ENCODE measurements at places on chromosomes 4 and X. TPM values are rescaled to one million over a fixed set of nuclear protein-coding genes. Genes with fewer than 3 reads are reported as not detected.
A peak's percentile ranks its signal among the peaks of the same experiment; 100 is the strongest.

The PAGE2 gene
- total RNA-seq: not detected

DNA sequence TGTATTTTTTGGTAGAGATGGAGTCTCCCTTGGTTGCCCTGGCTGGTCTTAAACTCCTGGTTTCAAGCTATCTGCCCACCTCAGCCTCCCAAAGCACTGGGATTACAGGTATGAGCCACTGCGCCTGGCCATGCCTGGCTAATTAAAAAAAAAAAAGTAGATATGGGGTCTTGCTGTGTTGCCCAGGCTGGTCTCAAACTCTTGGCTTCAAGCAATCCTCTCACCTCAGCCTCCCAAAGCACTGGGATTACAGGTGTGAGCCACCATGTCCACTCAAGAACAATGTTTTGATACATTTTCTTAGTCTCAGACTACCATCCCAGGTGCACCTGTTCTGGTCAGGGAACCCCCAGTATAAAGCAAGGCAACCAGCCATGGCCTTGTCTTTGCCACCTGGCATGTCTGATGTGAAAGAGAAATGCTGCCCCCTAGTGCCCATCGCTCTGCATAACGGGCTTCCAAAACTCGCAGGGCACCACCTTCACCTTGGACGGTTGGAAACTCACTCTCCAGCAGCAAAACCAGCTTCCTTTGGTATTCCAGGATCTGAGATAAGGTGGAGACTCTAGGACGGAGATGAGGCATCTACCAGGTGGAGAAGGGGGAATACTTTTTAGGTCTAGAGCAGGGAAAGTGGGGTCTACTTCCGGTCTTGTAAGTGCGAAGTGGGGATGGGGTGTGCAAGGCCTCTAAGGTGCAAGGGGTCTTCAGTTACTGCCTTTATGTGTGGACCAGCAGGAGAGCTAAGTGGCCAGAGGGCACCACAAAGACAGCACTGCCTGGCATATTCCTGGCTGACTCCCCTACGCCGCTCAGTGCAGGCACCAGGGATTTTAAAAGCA is 47.7 kb upstream of the AFAP1 start:
- DNase-seq: peak; percentile 80

The GJB1 gene
- total RNA-seq: not detected

DNA sequence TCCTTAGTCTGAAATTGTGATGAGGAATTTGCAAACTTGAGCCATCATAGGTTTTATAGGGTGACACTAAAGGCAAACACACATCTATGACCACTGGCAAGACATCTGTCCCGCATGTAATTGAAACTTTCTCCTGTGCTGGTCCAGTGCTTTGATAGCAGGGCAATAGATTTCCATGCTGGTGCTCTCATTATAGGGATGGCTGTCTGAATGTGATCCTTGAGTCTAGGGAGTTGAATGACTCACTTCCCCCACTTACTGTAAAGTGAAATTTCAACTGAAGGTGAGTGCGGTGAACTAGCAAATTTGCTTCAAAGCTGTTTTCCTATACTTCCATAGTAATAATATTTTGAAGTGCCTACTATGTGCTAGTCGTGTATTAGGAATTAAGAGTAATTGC is 1630.0 kb downstream of the STIM2 start:
- DNase-seq: no peak

DNA sequence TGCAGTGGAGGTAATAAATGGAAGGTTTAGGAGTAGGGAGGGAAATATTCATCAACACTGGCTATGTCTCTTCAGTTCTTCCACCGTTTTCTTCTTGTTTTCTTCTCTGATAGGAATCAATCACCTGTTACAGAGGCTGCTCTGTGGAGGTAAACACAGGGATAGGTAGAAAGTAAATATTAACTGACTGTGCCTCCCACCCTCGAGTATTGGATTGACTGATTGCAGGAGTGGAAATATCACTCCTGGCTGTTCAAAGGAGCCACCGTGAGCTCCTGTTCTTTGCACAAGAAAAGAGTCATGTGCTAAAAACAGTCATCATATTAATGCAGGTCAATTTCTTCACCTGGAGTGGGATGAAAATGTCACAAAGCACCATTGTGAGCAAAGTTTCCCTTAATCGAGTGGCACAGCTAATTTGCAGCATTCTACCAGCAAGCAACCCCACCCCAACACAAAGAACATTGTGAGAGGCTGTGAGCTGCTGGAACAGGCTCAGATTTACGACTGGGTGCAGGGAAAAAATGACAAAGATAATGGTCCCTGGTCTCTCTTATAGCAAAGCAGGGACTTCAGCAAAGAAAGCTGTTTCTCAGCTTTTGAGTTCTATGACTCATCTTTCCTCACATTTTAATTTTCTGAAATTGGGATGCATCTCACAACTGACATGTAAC is 113.7 kb upstream of the TSPAN5 start:
- no peak for DNase-seq

The ARSD gene
- total RNA-seq: 22.0 TPM

GRCh38 chrX:77446908-77447652 is at the start of gene FGF16:
Gene FGF16 (plus strand): TSS chrX:77447389. CDS start chrX:77447675, 286 bp downstream.
- no peak for DNase-seq

DNA sequence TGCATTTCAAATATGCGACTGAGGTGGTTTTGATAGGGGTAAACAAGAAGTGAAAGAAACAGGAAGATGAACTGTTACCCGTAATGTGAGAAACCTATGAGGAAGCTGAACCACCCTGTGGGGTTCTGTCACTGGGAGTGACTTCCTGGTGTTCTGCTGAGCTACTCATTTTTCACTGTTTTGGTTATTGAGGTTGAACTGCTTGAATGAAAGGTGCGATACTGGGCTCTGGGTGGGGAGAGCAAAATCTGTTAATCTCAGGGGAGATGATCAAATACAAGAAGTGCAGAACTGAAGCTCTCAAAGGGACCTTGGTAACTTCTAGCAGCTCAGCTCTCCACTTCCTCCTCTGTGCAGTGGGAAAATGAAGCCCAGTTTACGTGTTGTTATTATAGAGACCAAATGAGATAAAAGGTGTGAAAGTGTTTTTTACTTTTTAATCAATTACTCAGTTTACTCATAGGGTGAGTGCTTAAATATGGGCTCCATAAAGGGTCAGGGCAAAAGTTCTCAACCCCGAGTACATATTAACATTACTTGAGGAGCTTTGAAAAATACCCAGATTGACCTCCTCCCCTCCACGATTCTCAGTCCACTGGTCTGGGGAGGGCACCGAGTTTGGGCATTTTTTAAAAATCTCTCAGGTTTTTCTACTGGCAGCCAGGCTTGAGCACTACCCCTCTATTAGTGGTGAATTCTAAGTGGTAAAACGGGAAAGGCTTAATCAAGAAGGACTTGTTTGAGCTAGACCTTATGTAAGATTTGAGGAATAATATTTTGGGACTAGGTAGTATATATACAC is 66.7 kb downstream of the COQ2 start:
- DNase-seq: no peak

DNA sequence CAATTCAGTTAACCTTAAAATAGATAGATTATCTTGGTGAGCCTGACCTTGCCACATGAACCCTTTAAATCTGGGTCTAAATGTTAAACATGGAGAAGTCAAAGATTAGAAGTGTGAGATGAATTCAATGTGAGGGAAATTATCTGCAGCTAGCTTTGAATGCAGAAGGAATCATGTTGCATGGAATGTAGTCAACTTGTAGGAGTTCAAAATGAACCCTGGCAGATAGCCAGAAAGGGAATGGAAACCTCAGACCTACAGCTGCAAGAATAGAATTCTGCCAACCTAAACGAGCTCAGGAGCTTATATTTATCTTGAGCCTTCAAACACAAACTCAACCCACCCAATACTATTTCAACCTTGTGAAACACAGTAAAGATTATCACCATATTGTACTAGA is 632.5 kb downstream of the KCTD8 start:
- DNase-seq: no peak

- no peak for DNase-seq
Observed at GRCh38 chrX:39327255-39327654, 526.0 kb downstream of the MID1IP1 start.

DNA sequence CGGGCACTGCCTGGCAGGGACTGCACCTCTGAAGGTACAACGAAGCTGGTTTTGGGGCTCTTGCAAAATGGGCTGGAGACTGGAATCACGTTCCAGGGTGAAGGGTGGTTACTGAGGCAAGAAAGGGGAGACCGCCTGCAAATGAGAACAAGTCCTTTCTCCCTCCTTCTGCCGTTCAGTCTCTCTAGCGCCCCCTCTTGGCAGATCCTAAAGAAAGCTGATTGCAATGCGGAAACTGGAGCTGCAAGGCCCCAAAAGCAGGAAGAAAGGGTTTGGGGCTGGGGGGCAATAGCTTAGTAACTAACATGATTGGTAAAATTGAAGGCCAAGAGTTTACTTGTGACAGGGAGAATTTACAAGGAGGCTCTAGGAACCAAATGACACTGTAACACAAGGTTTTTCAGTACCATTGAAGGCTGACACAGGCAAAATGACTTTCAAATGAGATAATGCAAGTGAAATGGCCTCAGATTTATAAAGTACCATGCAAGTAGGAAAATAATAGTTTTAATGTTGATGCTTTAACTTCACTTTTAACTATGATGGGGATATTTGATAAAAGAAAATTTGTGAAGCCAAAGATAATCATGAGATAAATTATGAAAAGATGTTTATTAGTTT is 222.7 kb upstream of the HAND2 start:
- no peak for DNase-seq

- DNase-seq: no peak
Observed at GRCh38 chrX:39309721-39310152, 508.5 kb downstream of the MID1IP1 start.

DNA sequence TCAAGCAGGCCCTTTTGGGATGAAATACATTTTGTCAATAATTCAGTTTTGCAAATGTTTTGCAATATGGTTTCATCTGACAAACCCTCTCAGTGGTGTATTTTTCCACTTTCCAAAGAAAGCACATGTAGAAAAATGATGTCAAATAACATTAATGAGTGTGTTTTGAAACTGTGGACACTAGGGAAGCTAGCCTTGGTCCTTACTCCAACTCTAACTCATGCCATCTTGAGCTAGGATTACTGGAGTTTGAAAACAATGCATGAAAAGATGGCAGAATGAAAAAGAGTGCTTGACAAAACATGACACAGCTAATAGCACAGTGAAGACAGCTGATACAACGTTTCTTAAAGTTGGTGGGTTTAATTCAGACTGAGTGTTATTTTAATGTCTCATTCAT is 41.4 kb downstream of the HAND2 start:
- no peak for DNase-seq

GRCh38 chr4:15930314-15930713 is 8.2 kb downstream of the FGFBP1 start:
- no peak for DNase-seq

GRCh38 chr4:111781611-111782010 is 363.6 kb upstream of the FAM241A start:
- no peak for DNase-seq

DNA sequence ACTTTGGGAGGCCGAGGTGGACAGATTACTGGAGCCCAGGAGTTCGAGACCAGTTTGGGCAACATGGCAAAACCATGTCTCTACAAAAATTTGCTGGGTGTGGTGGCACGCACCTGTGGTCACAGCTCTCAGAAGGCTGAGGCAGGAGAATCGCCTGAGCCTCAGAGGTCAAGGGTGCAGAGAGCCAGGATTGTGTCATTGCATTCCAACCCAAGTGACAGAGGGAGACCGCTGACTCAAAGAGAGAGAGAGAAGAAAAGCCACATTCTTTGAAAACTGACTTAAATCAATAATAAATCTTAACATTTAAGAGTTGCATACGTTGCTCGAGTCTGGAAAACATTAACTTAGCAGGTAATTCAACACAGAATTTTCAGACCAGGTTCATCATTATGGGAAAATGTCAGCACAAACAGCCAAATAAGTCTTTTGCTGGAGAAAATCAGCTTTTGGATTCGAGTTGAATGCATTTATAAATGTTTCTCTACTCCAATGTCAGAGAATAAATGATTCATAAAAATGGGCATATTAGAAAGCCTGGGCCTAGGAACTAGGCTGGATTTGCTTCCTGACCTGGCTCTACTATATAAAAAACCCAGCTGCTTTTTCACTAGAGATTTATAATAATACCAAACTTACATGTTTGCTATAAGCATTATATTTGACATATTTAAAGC is 68.3 kb upstream of the RBPJ start:
- no peak for DNase-seq

- no peak for DNase-seq
Observed at GRCh38 chr4:58553679-58554078, 1443.5 kb upstream of the IGFBP7 start.

Measured in cerebellum (tissue), 4 donors.